CD4-positive, CD25-positive, alpha-beta regulatory T cell (primary cell): ENCODE measurements at places on chromosomes 13 and 19.

DNA sequence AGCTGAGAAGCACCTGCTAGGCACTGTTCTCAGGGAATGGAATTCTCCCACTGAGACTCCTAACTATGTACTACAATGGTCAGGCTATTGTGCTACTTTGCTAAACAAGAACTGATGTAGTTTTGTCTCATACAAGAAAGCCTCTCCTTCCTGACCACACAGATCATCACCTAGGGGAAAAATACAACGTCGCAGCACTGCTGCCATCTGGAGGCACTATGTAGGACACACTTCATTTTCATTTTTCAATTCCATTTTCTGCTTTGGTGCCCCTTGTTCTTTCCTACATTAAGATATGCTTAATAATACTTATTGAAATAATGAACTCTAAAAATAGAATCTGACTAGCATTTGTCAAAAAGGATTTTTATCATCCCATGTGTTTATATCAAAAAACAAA is 21.1 kb downstream of the PROSER1 start:
- no peaks in the 10 kb centered on the region for H3K27me3 ChIP-seq
- H3K4me1 ChIP-seq: no peaks in the 10 kb centered on the region
- no peak for DNase-seq
- H3K4me3 ChIP-seq: no peak overlapping the region
- no peak overlapping the region for H3K27ac ChIP-seq

DNA sequence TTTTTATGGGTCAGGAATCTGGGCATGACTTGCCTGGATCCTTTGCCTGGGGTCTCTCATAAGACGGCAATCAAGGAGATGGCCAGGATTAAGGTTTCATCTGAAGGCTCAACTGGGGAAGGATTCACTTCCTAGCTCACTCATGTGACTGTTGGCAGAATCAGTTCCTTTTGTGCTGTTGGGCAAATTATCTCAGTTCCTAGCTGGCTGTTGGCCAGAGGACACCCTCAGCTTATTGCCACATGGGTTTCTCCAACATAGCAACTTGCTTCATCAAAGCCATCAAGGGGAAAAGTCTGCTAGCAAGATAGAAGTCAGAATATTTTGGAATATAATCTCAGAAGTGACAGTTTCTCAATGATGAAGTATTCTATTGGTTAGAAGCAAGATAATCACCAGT is 12.2 kb upstream of the EVI5L start:
- H3K27me3 ChIP-seq: peaks cover 18% of the 10 kb centered on the region
- peaks cover 15% of the 10 kb centered on the region for H3K4me1 ChIP-seq
- no peak overlapping the region for H3K4me3 ChIP-seq
- no peak for DNase-seq
- H3K36me3 ChIP-seq: no peaks in the 10 kb centered on the region

- H3K36me3 ChIP-seq: no peaks in the 10 kb centered on the region
- H3K27ac ChIP-seq: no peak within 1 kb of the TSS
- H3K4me3 ChIP-seq: no peak within 1 kb of the TSS
- H3K27me3 ChIP-seq: peaks cover 2% of the 10 kb centered on the region
- H3K4me1 ChIP-seq: peaks cover 18% of the 10 kb centered on the region
Observed at GRCh38 chr19:48755084-48755641, at the start of gene FGF21. FGF21 (plus strand) TSS chr19:48755524; CDS start chr19:48756237, 713 bp downstream.

DNA sequence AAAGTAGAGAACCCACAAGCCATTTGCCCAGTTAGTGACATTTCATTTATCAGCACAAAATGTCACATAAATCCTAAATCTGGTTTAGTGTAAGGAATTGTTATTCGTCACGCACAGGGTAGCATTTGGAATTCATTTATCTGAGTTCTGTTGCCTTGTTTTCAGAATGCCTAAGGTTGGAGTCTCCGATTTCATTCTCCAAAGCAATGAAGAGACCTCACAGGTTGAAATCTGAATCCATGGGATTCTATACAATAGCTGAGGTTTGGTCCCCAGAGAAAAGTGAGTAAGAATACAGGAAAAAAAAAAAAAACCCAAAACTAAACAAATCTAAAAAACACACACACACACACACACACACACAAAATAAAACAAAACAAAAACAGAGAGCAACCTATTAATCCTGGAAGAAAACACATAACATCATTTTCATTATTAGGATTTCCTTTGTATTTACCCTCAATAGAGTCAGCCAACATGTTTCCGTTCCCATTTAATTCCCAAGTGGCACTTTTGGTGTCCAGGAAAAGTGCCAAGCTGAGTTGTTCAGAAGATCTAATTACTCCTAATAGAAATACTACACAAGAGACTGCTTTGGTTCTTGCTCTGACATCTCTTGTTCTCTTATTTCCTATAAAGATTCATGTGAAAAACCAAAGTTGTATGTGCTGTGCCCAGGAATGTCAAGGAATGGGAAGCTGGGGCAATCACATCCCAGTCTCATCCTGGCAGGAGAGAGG is 36.2 kb upstream of the LRCH1 start:
- H3K36me3 ChIP-seq: no peaks in the 10 kb centered on the region
- no peak overlapping the region for H3K4me3 ChIP-seq
- no peaks in the 10 kb centered on the region for H3K4me1 ChIP-seq
- H3K27me3 ChIP-seq: peaks cover 6% of the 10 kb centered on the region
- no peak overlapping the region for H3K27ac ChIP-seq
- DNase-seq: no peak

DNA sequence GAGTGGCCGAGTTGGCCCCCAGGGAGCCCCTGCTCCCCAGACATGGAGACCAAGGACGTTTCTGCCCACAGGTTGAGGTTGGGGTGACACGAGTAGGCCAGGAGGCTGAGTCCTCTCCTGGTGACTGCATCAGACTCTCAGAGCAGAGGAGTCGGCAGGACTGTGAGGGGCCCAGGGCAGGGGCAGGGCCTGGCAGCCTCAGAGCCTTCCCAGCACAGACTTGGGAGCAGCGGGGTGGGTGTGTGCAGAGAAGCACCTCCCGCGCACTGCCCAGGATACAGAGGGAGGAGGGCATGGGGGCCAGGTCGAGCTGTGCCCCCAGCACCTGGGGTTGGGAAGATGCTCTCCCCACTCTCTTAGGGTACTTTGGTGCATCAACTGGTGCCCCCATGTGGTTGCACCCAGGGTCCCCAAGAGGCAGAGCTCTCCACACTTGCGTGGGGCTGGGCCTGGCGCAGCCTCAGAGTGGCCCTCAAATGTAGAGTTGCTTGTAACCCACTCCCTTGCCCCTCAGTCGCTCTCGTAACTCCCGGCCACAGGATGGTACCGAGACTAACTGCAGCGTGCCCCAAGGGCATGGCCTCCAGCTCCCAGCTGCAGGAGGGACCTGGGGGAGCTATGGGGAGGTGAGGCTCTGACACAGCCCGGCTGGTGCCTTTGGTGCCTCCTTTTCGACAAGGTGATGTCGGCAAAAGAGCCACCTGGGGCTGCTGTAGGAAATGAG is 15.9 kb downstream of the TSSK6 start:
- DNase-seq: no peak
- no peak overlapping the region for H3K27ac ChIP-seq
- H3K36me3 ChIP-seq: peaks cover 86% of the 10 kb centered on the region
- no peaks in the 10 kb centered on the region for H3K4me1 ChIP-seq
- H3K4me3 ChIP-seq: no peak overlapping the region
